ENCODE measurements at places on chromosomes 13 and 19.

GRCh38 chr19:45008552-45008951 is 7.3 kb downstream of the RELB start:
- DNase-seq = no peak

- no peak for DNase-seq
These were observed 29.9 kb upstream of the C1QTNF9 start for GRCh38 chr13:24279327-24280110.

- no peak for DNase-seq
These were observed 21.9 kb downstream of the GRIN2D start for GRCh38 chr19:48415395-48415794.

- DNase-seq = no peak
These were observed 1729.7 kb downstream of the PCDH9 start for GRCh38 chr13:65500481-65500880.

DNA sequence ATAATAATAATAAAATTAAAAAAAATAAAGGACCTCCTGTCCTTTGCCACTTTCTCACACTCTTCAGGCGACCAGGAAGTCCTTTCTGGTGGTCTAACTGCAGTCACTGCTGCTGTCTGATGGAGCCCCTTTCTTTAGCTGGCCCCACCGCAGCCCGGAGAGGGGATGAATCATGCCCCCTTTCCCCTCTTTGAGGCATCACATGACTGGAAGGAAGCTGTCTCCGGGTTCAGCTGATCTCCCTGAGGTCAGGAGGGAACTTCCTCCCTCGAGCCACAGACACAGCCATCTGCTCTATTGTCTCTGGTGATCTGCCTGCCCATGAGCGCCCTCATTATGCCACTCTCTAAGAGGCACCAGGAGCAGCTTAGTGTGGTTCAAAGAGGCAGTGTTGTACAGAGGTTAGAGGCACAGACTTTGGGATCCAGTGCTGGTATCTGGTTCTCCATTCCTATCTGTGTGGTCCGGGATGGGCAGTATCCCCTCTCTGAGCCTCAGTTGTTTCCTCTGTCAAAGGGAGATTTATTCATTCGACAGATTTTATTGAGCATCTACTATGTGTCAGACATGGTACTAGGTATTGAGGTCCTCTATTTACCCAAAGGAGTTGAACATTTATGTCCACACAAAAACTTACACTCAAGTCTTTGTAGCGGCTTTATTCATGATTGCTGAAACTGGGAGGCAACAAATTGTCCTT is 30.0 kb downstream of the VAV1 start:
- DNase-seq = no peak
